ENCODE measurements at places on chromosomes 11 and 22. TPM values are rescaled to one million over a fixed set of nuclear protein-coding genes. Genes with fewer than 3 reads are reported as not detected.

DNA sequence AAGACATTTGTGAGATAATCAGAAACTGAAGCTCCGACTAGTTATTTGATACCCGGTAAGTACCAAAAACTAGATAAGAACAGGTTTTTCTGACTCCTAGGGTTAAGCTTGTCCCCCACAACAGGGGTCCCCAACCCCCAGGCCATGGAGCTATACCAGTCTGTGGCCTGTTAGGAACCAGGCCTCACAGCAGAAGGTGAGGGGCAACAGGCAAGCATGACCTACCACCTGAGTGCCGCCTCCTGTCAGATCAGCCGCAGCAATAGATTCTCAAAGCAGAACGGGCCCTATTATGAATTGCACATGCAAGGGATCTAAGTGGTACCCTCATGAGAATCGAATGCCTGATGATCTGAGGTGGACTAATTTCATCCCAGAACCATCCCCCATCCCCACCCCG is 1.2 kb upstream of the MS4A10 start:
- no peak for DNase-seq

- DNase-seq: peak; percentile 18
These were observed 9.6 kb upstream of the UCP3 start for GRCh38 chr11:74018331-74019005.

GRCh38 chr11:113161711-113162591 is 152.4 kb upstream of the TTC12 start:
- DNase-seq: no peak

DNA sequence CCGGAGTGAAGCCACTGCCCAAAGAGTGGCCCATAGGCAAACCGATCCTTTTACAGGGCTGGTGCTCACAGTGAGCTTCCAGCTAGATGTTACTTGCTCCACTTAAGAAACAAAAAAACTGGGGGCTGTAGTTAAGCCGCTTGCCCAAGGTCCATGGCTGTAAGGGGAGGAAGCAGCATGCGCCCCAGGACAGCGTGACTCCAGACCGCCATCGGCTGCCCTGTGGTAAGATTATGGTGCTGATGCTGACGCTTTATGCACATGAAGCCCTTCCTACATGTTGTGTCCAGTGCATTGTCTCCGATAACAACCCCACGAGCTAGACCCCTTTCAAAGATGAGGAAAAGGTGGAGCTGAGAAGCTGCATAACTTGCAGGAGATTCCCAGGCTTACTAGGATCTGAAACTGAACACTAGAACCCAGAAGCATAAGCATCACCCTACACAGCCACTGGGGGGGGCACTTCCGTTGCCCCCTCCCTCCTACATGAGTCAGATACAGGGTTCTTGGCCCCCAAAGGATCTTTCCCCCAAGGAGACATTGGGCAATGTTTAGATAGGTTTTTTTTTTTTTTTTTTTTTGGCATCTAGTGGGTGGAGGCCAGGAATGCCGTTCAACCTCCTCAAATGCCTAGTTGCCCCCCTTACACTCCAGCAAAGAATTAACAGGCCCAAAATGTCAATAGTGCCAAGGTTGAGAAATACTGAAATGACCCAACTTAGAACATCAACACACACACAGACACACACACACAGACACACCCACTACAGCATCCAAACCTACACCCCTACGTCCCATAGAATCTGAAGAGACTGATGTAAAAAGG is 53.9 kb downstream of the MN1 start:
- DNase-seq: no peak

GRCh38 chr22:49657275-49657973 is 170.2 kb downstream of the BRD1 start:
- no peak for DNase-seq

- DNase-seq: no peak
These were observed 125.6 kb downstream of the BRD1 start for GRCh38 chr22:49702068-49702397.

DNA sequence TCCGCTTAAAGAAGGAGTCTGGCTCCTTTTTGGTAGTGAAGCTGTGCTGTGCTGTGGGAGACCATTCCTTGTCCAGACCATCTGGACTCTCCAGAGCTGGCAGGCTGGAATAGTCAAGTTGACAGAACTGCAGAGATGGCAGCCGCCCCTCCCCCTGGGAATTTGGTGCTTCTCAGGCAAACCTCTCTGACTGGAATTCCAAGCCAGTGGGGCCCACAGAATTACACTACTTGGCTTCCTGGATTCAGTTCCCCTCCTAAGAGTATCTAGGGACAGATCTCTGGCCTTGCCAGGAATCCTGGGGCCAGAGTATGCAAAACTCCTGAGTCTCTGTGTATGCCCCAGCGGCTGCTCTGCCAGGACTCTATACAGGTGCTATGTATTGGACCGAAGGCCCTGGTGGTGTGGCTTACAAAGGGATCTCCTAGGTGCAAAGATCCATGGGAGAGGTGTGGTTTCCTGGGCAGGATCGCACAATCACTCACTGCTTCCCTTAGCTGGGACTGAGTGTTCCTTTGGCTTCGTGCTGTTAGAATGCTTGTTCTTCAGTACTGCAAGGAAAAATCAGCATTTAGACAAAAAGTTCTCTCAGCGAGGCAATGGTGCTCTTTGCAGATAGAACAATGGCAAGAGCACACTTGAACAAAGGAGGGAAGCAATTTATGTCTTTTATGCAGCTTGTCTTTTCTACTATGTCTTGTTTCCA is 86.8 kb downstream of the PRMT3 start:
- DNase-seq: no peak

DNA sequence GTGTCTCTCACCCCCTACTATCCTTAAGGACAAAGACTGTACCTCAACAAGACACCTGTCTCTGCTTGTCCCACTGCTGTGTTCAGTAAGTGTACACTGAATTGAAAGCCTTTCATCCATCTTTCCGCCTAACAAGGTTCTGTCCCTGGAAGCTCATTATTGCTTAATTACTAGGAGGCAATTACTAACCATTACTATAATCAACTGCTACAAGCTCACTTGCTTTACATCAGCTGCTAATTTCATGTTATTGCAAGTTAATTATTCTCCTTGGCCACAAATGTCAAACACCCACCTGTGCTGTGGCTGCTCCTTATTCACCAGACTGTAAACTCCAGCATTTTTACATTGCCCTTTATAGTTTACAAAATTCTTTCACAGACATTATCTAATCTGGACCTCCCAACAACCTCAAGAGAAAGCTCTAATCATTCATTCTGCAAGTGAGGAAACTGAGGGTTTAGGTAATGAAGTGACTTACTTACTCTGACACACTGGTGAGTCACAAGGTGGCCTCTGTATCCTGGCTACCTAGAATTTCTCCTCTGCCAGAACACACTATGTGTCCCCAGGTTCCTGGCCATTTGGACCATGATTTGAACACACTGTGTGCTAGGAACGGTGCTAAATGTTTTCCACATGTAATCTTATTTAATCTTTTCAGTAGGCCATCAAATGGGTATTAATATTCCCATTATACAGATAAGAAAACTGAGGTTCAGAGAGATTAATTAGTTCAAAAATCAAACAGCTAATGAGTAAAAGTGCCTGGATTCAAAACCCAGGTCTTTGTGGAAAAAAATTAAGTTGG is 66.7 kb downstream of the RAB30 start:
- no peak for DNase-seq

- DNase-seq: no peak
These were observed 23.8 kb upstream of the SLC22A12 start for GRCh38 chr11:64566915-64567891.

DNA sequence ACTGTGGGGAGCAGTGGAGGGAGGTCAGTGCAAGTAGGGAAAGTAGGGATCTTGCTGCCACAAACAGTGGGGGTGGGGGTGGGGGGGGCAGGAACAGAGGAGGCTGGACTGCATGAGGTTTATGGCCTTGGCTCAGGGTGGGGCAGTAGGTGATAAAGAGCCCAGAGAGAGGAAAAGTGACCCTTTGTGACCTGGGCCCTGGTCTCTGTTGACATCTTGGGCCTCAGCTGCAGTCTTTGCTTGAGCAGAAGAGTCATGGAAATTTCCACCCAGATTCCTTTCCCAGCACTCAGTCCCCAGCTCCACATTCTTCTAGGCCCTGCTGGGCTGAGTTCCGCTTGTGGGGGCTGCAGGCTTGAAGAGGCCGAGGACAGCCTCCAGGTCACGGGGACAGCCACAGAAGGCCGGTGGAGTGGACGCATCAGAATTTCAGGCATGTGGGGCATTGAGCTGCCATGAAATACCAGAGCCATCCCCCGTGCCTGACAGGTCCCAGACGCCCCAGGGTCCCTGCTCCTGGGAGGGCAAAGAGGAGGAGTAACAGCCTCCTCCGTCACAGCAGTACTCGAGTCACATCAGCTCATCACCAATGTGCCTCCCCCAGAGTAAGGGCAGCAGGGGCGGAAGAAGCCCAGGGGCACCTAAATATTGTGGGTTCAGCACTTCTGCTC is 9.7 kb upstream of the MALAT1 start:
- no peak for DNase-seq

CPSF7 gene
- total RNA-seq: 15.5 TPM

OR5P2 gene
- not detected for total RNA-seq

PAMR1 gene
- 2.0 TPM for total RNA-seq

ATL3 gene
- total RNA-seq: 21.6 TPM

MUC2 gene
- total RNA-seq: not detected

INS gene
- total RNA-seq: not detected

SLC43A3 gene
- 4.1 TPM for total RNA-seq

ABCC8 gene
- total RNA-seq: 8.6 TPM

YPEL1 gene
- total RNA-seq: 104 TPM

Measured in frontal cortex (tissue), 4 donors.